ACHN (cell line): ENCODE measurements at places on chromosomes 11 and 22.

DNA sequence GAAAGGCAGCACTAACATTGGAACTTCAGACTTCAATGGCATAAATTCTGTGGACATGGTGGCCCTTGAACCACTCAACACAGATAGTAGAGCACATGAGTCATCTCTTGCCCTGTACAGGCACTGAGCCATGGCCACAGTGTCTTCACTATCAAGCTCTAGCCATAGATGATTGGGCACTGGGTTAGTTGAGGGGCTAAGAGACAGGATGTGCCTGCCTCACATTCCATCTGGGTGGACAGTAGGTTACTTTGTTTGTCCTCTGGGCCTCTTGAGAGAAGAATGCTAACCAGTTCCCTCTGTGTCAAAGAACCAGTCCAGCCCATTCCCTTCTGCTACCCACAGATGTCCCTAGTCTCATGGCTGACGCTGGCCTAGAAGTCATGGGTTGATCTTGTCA lies 39.8 kb downstream of the OR6Q1 start:
- DNase-seq, result no peak

- no peak for DNase-seq
These were observed 7.3 kb downstream of the CCDC88B start for GRCh38 chr11:64347193-64347867.

GRCh38 chr22:43895986-43896645 lies 4.3 kb upstream of the PNPLA5 start:
- no peak for DNase-seq

GRCh38 chr11:35158701-35159510 lies 19.9 kb downstream of the CD44 start:
- DNase-seq, result no peak
